Renal cortical epithelial cell (primary cell): ENCODE measurements at places on chromosomes 1 and 21. TPM values are rescaled to one million over a fixed set of nuclear protein-coding genes. Genes with fewer than 3 reads are reported as not detected.

Gene IFI44
- total RNA-seq = 8.6 and 19.6 TPM in 2 replicates

Gene LIPI
- total RNA-seq = not detected in 2 replicates

DNA sequence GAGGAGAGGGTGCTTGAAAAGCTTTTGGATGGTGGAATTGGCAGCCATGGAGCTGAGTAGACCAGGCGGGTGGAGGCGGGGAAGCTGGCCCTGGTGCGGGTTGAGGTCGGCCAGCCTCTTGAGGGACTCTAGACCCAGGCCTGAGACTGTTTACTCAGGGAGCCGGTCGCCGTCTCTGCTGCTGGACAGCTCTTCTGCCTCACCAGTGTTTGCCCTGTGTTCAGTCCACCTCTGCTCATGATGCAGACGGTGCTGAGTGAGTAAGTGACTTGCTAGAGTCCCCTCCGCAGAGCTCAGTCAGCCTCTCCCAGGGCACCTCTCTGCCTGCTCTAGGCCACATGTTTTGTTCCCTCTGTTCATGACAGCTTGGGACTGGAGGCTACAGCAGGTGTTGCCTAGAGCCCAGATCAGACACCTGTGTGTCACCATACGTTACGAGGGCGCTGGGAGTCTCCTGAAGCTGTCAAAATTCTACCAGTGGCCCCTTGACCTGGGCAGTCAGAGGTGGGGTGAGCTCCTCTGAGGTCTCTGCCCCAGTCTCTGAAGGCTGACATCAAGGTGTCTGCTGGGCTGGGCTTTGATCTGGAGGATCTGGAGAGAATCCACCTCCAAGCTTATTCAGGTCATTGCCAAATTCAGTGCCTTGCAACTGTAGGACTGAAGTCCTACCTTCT lies 73.5 kb upstream of the WNT4 start:
- no peak for DNase-seq

Gene SLC6A9
- 2.8 and 5.0 TPM in 2 replicates for total RNA-seq

GRCh38 chr1:51955797-51956527 lies 34.5 kb downstream of the RAB3B start:
- DNase-seq = no peak
